Chondrocyte (in vitro differentiated cells): ENCODE measurements at places on chromosomes 16 and 17. TPM values are rescaled to one million over a fixed set of nuclear protein-coding genes. Genes with fewer than 3 reads are reported as not detected.

DNA sequence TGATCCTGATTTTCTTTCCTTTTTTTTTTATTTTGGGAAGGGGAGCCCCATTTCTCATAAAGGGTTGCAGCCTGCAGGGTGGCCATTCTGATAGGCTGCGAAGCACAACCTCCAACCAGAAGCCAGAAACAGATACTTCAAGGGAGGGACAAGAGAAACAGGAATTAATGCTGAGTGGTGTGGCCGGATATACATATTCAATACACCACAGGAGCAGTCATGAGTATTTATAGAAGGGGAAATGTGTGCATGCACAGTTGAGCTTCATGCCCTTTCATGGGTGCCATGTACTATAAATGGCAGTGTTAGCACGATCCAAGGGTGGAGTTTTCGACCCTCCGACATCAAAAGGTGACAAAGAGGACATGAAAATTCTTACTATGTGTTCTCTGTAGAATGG lies 320.8 kb downstream of the CBLN1 start:
- no peaks in the 10 kb centered on the region for H3K36me3 ChIP-seq
- no peak for DNase-seq
- H3K4me1 ChIP-seq: no peaks in the 10 kb centered on the region
- H3K27me3 ChIP-seq: no peaks in the 10 kb centered on the region

- H3K27ac ChIP-seq: no peak overlapping the region
- H3K36me3 ChIP-seq: peaks cover 5% of the 10 kb centered on the region
- DNase-seq: no peak
These were observed 50.7 kb downstream of the TANGO6 start for GRCh38 chr16:68893710-68894705.

- H3K36me3 ChIP-seq: no peaks in the 10 kb centered on the region
- no peak overlapping the region for H3K27ac ChIP-seq
- H3K4me1 ChIP-seq: no peaks in the 10 kb centered on the region
- no peak for DNase-seq
These were observed 217.5 kb upstream of the DYNLRB2 start for GRCh38 chr16:80323187-80323807.

- H3K4me1 ChIP-seq: no peaks in the 10 kb centered on the region
- no peaks in the 10 kb centered on the region for H3K27me3 ChIP-seq
- peaks cover 10% of the 10 kb centered on the region for H3K36me3 ChIP-seq
- DNase-seq: no peak
- H3K4me3 ChIP-seq: no peak overlapping the region
These were observed 235.7 kb upstream of the AXIN2 start for GRCh38 chr17:65797101-65797500.

DNA sequence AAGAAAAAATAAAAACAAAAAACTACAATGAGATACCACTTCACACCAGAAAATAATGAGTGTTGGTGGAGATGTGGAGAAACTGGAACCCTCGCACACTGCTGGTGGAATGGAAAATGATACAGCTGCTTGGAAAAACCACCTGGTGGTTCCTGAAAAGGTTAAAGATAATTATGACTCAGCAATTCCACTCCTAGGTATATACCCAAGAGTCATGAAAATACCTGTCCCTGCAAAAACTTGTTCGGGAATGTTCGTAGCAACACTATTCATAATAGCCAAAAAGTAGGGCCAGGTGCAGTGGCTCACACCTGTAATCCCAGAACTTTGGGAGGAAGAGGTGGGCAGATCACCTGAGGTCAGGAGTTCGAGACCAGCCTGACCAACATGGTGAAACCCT lies 8.1 kb upstream of the ITGAE start:
- no peak for DNase-seq
- no peak overlapping the region for H3K4me3 ChIP-seq
- H3K36me3 ChIP-seq: peaks cover 27% of the 10 kb centered on the region
- H3K4me1 ChIP-seq: peaks cover 14% of the 10 kb centered on the region
- H3K27ac ChIP-seq: no peak overlapping the region
- H3K27me3 ChIP-seq: no peaks in the 10 kb centered on the region

DNA sequence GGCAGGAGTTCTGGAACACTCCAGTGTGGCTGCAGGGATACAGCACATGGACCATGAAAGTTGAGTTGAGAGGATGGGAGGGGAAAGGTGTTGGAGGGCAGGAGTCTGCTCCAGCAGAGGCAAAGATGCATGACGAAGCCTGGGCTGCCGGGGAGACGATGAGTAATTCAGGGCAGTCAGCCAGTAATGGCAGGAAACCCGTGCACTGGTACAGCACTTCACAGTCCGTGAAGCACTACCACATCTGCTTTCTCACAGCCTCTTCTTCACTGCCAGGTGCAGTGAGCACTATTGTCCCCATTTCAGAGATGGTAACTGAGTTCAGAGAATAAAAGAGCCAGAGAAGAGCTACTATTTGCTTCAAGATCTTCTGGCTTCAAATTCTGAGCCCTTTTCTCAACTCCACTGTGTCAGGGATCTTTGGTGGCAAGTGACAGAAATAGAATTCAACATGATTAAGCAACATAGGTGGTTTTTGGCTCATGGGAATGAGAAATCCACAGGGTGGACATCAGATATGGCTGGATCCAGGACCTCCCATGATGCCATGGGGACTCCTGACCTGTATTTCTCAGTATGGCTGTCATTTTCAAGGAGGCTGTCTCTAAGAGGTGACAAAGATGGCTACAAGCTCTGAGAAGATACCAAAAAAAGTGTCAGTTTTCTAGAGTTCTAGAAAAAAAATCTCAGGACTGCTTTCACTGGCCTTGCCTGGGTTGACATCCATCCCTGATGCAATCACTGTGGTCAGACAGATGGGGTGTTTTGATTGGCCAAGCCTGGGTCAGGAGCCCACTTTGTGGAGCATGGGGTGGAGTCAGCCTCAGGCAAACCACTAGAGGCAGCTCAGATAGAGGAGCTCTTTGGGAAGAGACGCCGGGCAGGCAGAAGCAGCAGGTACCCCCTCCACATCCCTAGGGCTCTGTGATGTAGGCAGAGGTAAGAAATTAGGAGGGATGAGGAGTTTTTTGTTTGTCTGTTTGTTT lies 24.7 kb downstream of the IL21R start:
- peak overlapping the region; percentile 66 for H3K27ac ChIP-seq
- no peaks in the 10 kb centered on the region for H3K27me3 ChIP-seq
- H3K36me3 ChIP-seq: peaks cover 9% of the 10 kb centered on the region
- H3K4me3 ChIP-seq: no peak overlapping the region
- DNase-seq: peak; percentile 66

TMIGD1 gene
- not detected in 3 replicates for total RNA-seq

HIGD1B gene
- total RNA-seq: 0.82 to 0.97 TPM in 2 of 3 replicates, not detected in the other

MFSD11 gene
- 30.3 to 33.6 TPM (median 31.1 TPM) in 3 replicates for total RNA-seq

DOC2A gene
- 0.15 to 0.29 TPM in 2 of 3 replicates, not detected in the other for total RNA-seq
